ENCODE measurements at places on chromosomes 6 and 20. TPM values are rescaled to one million over a fixed set of nuclear protein-coding genes. Genes with fewer than 3 reads are reported as not detected.

- no peak overlapping the region for H3K4me3 ChIP-seq
- H3K36me3 ChIP-seq: no peaks in the 10 kb centered on the region
- DNase-seq: no peak
- H3K4me1 ChIP-seq: no peaks in the 10 kb centered on the region
- no peak overlapping the region for H3K27ac ChIP-seq
- peaks cover 3% of the 10 kb centered on the region for H3K27me3 ChIP-seq
Observed at GRCh38 chr20:4187147-4187546, 171.8 kb upstream of the RNF24 start.

DNA sequence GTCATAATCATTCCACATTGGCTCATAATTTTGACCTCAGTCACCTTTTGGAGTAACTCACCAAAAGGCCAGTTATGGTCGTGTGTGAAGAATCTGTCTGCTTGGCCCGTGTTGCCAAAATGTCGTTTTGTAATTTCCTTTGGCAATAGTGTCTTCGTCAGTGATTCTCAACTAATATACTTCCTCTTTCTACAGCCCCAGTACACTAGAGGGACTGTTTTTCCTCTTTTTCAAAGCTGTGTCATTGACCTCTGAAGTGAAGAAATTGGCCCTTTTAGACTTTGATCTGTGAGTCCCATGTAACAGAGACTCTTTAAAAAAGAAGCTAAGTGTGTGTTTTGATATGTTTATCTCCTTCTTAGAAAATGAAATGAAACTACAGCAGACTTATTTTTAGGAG, 5.2 kb downstream of the FOXO3 start:
- peak overlapping the region; percentile 69 for H3K27ac ChIP-seq
- peak overlapping the region; percentile 48 for H3K4me3 ChIP-seq
- no peak for DNase-seq

DNA sequence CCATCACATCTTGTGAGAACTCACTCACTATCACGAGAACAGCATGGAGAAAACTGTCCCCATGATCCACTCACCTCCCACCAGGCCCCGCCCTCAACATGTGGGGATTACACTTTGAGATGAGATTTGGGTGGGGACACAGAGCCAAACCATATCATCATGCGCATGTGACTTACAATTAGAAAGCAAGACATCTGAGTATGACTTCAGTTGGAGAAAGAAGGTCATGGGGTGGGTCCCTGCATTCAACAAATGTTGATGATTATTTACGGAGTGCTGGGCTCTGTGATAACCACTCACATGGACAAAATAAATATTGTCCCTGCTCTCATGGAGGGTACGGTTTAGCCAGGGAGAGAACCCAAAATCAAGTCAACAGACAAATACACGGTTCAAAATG, 37.9 kb downstream of the VSTM2L start:
- no peak overlapping the region for H3K4me3 ChIP-seq
- H3K27me3 ChIP-seq: no peaks in the 10 kb centered on the region
- H3K4me1 ChIP-seq: no peaks in the 10 kb centered on the region
- no peaks in the 10 kb centered on the region for H3K36me3 ChIP-seq
- no peak overlapping the region for H3K27ac ChIP-seq

- H3K27ac ChIP-seq: peak overlapping the region; percentile 96
- DNase-seq: no peak
- H3K27me3 ChIP-seq: no peaks in the 10 kb centered on the region
- peaks cover 21% of the 10 kb centered on the region for H3K36me3 ChIP-seq
- H3K4me1 ChIP-seq: peaks cover 61% of the 10 kb centered on the region
Observed at GRCh38 chr6:13453771-13454251, 33.6 kb downstream of the GFOD1 start.

DNA sequence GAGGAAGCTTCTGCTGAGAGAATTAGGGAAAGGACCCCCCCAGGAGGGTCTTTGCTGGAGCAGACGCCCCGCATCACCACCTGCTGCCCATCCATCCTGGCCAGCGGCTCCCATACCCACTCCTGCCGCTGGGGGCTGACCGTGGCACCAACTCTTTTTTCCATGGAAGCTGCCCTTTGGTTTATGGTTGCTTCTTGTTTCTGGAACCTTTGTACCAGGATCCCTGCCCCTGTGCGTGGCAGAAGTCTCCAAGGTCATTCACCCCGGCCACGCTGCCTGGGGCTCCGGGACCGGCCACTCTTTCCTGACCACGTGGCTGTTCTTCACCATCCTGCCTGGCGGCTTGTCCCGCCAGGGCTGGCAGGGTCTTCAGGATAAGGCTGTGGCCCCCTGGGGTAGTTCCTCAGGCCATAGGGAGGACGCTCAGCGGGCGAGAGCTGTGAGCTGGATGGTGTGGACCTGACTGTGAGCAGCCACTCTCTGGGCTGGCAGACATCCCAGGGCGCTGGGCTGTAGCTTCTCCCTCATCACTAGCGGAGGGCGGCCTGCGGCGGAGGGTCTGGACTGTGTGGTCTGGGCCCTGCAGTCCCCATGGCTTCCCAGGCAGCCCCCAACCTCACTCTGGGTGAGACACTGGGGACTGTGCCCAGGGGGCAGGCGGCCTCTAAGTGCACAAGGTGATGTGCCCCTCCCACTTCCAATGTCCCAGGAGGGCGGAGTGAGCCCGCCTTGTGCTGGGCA, 22.8 kb upstream of the RBBP8NL start:
- no peaks in the 10 kb centered on the region for H3K36me3 ChIP-seq
- H3K4me1 ChIP-seq: no peaks in the 10 kb centered on the region
- no peak for DNase-seq
- no peak overlapping the region for H3K4me3 ChIP-seq
- no peaks in the 10 kb centered on the region for H3K27me3 ChIP-seq

DNA sequence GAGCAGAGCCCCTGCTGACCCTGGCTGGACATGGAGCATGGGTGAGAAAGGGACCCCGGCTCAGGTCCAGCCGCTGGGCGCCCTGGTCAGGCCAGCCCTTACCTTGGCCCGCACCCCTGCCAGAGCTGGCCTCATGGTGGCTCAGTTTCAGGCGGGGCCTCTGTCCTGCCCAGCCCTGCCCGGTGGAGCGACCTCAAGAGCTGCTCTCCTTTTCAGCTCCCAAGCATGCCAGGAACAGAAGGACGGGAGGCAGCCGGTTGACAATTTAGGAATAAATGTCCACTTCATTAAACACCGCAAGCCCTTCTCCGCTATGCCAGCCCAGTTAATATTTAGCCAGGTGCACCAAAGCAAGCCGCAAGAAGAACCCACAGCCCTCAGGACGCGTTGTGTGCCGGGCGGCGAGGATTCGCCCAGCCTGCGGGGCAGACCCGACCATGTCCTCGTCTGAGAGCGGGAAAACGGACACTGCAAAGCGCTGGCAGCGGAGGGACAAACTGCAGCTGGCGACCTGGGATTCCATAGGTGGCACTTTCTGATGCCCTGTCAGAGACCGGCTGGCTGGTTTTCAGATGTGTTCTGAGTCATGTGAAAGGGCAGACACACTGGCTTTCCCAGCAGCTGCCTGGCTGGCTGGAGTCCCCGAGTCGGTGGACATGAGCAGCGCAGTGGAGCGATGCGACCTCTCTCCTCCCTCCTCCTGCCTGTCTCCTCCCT, 221.9 kb downstream of the TTLL2 start:
- DNase-seq: no peak
- no peaks in the 10 kb centered on the region for H3K27me3 ChIP-seq
- H3K27ac ChIP-seq: no peak overlapping the region
- H3K4me1 ChIP-seq: no peaks in the 10 kb centered on the region

DNA sequence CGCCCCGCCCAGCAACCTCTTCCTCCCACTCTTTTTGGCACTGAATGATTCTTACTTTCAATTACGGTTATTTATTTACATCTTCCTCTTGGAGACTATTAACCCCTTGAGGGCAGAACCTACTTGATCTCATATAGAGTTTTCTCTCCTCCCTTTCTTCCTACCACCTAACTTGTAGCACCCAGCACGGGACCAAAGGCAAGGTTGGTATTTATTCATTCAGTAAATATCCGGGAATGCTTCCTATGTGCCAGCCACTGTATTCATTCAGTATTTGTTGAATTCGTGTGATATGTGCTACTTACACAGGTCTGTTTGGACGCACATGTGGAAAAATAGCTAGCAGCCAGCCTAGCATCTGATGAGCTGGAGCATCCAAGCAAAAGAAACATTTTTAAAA, 1.3 kb upstream of the CNKSR3 start:
- H3K36me3 ChIP-seq: no peaks in the 10 kb centered on the region
- H3K4me3 ChIP-seq: peak overlapping the region; percentile 12
- H3K27ac ChIP-seq: no peak overlapping the region
- no peak for DNase-seq
- H3K27me3 ChIP-seq: peaks cover 55% of the 10 kb centered on the region
- H3K4me1 ChIP-seq: peaks cover 9% of the 10 kb centered on the region

GRCh38 chr6:130776287-130776925, 50.8 kb upstream of the SMLR1 start:
- peaks cover 49% of the 10 kb centered on the region for H3K4me1 ChIP-seq
- peaks cover 10% of the 10 kb centered on the region for H3K36me3 ChIP-seq
- H3K27me3 ChIP-seq: peaks cover 2% of the 10 kb centered on the region

DNA sequence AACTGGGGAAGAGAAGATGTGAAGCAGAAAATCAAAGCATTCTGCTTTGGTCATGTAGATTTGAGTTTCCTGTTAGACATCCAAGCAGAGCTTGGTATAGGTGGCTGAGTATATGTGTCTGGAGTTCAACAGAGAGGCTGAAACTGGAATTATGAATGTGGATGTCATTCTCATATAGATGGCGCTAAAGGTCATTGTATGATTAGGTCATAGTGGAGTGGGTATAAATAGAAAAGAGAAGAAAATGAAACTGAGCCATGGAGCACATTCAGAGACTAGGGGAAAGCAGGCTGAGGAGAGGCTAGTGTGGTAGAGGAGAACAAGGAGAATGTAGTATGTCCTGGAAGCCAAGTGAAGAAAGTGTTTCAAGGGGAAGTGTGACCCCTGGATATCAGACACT, 295.6 kb upstream of the PLN start:
- no peaks in the 10 kb centered on the region for H3K36me3 ChIP-seq
- H3K4me1 ChIP-seq: no peaks in the 10 kb centered on the region
- DNase-seq: no peak
- H3K4me3 ChIP-seq: no peak overlapping the region

- peaks cover 39% of the 10 kb centered on the region for H3K36me3 ChIP-seq
- peaks cover 51% of the 10 kb centered on the region for H3K4me1 ChIP-seq
- peak; percentile 78 for DNase-seq
- H3K27ac ChIP-seq: peak overlapping the region; percentile 85
- peak overlapping the region; percentile 88 for H3K4me3 ChIP-seq
- H3K27me3 ChIP-seq: peaks cover 14% of the 10 kb centered on the region
Observed at GRCh38 chr6:16130932-16131387, 2.1 kb downstream of the MYLIP start.

DNA sequence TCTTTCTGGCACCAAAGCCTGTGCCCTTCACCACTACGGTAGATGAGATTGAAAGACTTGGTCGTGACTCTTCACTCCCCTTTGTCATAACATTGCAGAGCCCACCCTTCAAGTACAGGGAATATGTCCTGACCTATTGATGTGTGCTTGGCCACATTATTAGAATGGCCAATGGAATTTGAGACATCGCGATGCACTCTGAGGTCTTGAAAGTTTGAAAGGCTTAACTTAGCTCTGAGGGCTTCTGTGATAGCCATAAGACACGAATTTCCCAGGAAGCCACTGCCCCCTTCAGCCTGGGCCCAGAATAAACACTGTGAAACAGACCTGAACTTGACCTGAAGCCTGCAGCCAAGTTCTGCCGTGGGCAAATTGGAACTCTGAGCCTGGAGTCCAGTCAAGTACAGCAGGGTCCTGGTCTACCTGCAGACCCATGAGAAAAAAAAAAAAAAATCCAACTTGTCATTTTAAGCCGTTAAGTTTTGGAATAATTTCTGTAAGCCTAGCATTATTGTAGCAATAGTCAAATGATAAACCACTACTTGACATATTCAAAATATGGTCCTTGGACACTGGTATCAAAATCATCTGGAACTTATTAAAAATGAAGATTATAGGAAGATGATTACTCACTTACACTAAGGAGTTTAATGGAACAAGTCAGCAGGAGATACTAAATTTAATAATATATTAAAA, 36.9 kb upstream of the TRAF3IP2 start:
- no peaks in the 10 kb centered on the region for H3K36me3 ChIP-seq
- no peak overlapping the region for H3K4me3 ChIP-seq
- peak; percentile 68 for DNase-seq
- H3K4me1 ChIP-seq: peaks cover 5% of the 10 kb centered on the region
- H3K27ac ChIP-seq: no peak overlapping the region
- H3K27me3 ChIP-seq: no peaks in the 10 kb centered on the region

GRCh38 chr6:138477913-138478539, 21.3 kb downstream of the NHSL1 start:
- no peak for DNase-seq
- H3K4me3 ChIP-seq: no peak overlapping the region
- H3K36me3 ChIP-seq: no peaks in the 10 kb centered on the region
- H3K27ac ChIP-seq: no peak overlapping the region

Gene DBNDD2
- 10.0 TPM for total RNA-seq

Gene SGK2
- total RNA-seq: 0.10 TPM

Measured in activated CD8-positive, alpha-beta T cell treated with anti-CD3 and anti-CD28 coated beads, Interleukin-2, amount 10 ng/mL, durations not matched to agents 7 days and 5 days (primary cell).